ENCODE measurements at places on chromosomes 1 and 21.
A peak's percentile ranks its signal among the peaks of the same experiment; 100 is the strongest.

DNA sequence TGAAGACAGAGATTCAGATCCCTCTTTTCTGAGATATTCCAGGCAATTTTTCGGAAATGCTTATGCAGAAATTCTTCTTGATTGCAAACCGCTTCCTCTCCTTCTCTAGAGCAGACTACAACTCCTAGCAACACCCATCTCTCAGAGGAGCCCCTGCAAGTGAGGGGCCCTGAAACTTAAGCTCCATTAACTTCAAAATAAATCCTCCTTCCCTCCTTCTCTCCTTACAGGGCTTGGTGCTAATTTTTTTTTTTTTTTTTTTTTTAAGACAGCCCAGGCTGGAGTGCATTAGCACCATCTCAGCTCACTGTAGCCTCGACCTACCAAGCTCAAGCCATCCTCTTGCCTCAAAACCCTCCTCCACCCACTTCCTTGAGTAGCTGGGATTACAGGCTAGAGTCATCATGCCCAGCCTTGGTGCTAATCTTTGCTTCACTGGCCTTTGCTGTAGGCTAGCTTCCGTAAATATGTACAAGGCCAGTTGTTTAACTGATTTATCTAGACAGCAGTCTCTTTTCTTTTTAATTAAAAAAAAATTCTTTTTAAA is 30.2 kb upstream of the SFPQ start:
- DNase-seq, result no peak

DNA sequence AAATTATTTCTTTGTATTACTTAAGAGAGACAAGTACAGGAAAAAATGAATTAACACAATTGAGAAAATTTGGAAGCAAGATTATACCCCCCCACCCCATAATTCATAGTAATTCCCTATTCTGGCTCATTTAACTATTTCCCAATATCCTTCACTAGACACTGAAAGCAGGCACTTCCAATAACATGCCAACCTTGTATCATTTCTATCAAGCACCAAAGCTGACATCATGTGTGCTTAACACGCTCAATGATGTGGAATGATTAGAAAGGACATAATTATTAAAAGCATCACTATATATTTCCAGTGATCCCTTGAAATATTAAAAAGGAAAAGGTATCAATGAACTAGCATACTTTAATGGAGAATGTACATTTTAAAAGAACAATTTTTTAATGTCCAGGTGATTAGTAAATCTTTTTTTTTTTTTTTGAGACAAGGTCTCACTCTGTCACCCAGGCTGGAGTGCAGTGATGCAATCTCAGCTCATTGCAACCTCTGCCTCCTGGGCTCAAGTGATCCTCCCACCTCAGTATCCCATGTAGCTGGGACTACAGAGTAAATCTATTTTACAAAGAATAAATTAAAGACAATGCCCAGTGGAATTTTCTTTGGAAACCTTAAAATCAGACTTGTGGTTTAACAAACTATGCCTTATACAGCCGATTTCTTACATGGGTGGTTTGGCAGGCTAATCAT is 443.9 kb downstream of the DSCAM start:
- no peak for DNase-seq

DNA sequence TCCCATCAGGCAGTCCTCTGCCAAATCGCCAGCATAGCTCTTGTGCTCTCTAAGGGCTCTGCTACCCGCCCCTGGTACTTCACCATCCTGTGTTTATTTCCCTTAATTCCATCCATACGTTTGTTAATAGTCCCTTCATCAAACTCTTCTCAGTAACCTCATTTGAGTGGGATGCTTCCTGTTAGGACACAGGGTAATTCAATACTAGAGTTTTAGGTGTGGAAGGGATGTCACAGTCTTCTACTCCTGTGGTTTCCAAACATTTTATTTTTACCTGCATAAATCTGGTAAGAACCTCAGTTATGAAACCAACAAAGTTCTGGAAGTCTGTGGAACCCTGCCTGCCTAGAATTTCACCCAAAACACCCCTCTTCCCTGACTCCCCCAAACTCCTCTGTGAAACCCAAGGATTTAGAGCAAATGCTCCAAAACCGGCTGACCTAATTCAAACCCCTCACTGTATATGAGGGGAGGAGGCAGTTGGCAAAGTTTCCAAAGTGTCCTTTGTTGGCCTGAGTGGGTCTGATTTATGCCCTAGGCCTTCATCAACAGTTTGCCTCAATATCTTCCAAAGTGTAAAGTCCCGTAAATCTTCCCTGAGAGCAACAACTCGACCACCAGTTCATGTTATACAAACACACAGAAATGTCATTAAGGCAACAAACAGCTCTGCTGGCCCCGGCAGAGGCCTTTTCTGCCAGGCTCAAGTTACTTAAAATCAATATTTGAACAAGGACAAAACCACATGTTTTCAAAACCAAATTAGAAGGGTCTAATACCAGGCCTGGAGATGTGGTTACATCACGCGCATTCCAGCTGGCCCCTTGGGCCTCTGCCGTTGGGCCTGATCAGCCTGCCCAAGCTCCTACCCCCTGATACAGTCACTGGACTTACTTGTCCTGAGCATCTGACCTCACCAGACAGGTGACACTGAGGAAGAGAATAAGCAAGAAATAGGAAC is 82.4 kb upstream of the FGGY start:
- DNase-seq, result peak; percentile 86

GRCh38 chr1:27225621-27226020 is 8.8 kb upstream of the WDTC1 start:
- DNase-seq, result no peak

GRCh38 chr1:12165342-12165741 is 1.4 kb upstream of the TNFRSF1B start:
- DNase-seq, result no peak

DNA sequence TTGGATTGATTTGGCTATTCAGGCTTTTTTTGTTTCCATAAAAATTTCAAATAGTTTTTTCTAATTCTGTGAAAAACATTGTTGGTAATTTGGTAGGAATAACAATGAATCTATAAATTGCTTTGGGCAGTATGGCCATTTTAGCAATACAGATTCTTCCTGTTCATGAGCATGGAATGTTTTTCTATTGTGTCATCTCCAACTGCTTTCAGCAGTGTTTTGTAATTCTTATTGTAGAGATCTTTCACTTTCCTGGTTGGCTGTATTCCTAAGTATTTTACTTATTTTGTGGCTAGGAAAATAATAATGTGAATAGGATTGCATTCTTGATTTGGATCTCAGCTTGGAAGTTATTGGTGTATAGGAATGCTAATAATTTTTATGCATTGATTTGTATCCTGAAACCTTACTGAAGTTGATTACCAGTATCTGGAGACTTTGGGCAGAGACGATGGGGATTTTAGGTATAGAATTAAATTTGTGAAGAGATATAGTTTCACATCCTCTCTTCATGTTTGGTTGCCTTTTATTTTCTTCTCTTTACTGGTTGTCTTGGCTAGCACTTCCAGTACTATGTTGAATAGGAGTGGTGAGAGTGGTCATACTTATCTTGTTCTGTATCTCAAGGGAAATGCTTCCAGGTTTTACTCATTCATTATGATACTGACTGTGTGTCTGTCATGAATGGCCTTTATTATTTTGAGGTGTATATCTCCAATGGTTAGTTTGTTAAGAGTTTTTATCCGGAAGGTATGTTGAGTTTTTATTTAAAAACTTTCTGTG is 57.3 kb downstream of the DRAM2 start:
- no peak for DNase-seq

DNA sequence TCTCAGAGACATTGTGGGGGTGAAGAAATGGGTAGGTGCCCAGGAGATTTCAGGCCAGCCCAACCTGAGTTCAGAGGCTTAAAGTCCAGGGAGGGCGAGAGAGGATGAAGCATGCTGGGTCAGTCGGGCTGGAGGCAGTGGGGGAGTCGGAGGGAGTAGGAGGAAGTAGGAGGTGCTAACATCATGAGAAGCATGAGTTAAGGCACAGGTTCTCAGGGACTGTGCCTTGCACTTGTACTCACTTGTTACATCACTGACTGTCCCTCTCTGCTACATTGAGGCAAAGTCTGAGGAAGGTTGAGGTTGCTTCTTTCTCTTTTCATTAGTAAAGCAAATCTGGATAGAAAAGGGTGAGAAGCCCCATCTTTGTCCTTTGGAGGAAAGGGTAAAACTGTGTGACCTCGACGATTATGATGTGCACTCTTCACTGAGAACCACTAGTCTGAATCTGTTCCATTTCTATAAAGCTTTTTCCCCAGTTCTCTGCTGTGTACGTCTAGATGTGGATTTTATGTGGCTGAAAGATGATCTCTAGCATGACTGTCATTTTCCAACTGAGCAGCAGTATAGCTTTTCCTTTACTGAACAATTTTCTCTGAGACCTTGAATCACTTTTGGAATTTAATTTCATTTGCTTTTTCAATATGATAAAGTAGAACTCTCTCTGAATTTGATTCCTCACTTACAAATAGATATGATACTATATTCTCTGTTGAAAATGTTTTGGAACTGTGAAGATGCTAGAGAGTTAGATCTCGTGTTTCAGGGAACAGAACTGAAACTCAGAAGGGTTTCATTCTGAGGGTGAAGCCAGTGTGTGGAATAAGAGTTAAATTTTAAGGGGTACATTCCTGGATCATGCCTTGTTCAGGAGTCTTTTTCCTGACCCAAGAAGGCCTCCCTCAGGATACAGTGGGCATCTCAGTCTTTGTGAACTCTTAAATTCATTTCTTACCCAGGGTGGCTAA is 94.6 kb downstream of the FGGY start:
- DNase-seq, result no peak

GRCh38 chr1:219538886-219539285 is 74.0 kb downstream of the ZC3H11B start:
- DNase-seq, result no peak

DNA sequence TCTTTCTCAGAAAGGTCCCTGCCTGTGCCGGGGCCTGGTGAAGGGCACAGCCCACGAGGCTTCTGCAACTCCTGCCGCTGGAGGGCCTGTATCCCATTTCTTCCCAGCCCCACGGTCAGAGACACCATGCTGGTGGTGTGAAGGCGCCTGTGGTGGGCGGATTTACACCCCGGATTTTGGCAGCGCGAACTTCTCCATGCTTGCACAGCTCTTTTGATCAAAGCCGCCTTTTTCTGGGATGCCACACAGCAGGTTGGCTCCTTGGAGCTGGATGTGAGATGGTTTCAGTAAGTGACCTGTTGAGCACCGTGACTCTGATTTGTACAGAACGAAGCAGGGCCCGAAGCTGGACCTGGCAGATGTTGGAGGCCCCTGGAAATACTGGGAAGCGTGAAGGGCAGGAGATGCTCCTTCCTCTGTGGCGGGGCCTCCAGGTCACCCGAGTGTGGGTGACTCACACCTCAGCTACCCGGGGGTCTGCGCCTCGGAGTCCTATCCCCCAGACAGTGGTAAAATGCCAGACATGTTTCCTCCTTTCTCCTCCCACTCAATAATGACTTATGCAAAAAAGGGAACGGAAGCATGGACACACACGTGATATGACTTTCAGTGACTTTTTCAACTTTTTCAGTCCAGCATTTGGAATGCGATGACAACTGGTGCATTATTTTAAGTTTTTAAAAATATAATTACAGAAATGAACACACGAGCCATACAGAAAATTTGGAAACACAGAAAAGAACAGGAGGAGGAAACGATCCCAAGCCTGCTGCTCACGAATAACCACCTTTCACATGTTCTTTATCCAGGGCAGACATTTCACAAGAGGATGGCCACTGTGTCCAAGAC is 9.0 kb downstream of the UMODL1 start:
- DNase-seq, result no peak

GRCh38 chr1:202662081-202662480 is 48.2 kb downstream of the SYT2 start:
- no peak for DNase-seq

DNA sequence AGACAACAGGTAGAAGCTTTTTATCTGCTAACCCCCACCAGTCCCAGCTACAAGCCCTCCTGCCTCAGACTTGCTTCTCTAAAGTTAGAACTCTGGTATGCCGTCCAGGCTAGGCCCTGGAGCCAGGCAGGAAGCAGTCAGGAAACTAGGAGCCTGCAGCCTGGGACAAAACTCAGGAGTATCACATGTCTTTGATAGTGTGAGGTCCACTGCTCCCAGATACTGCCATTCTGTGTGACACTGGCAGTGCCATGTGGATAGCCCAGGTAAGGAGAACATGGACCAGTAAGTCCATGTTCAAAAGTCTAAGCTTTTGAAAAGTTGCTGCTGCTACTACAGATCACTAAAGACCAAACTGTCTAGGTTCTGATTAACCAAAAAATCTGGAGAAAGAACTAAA is 45.4 kb downstream of the NPHS2 start:
- no peak for DNase-seq

All from brain pericyte (primary cell).